ENCODE measurements at places on chromosomes 1 and 21.

DNA sequence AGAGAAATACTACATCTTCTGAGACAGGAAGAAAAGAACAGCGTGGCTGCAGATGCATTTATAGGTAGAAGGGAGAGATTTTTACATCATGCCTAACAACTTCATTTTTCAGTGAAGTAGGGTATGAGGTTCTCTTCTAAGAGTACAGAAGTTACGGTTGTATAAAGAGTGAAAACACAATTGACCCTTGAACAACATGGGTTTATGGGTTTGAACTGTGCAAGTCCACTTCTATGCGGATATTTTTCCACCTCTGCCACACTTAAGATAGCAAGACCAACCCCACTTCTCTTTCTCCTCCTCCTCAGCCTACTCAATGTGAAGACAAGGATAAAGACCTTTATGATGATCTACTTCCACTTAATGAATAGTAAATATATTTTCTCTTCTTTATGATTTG, 64.5 kb downstream of the RPAP2 start:
- no peak for DNase-seq

DNA sequence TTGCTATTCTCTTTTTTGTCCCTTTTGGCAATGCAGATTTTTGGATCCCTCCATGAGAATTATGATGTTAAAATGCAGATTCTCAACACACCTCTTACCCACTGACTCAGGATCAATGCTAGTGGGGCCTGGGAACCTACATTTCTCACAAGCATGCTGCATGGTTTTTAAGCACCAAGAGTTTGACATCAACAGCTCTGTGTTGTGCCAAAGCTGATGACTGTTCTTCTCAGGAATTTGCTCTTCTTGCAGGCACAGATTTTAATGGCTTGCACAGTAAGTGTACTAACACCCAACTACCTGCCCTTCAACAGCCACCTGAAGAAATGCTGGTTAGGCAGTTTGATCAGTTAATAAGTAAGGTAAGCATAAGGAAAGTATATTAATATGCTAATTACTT, 468.7 kb downstream of the PTBP2 start:
- DNase-seq: no peak

GRCh38 chr1:116933606-116934515, 24.1 kb downstream of the PTGFRN start:
- no peak for DNase-seq

DNA sequence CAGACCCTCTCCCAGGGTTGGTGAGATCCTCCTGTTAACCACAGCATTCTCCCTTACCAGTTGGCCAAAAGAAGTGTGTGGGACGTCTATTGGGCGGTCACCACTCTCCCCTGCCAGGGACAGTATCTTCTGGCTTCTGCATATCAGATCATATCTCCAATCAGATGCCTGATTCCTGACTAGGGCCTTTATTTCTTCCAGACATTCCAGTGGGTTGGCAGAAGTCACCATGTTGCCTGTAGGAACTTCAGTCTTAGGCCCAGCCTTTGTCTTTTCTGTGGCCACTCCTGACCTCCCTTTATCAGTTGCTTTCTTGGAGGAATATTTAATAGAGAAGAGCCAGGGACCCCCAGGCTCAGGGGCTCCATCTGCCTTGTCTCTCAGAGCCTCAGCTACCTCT, 130.4 kb upstream of the F3 start:
- no peak for DNase-seq

GRCh38 chr1:101310506-101310905, 73.7 kb downstream of the S1PR1 start:
- DNase-seq: no peak

DNA sequence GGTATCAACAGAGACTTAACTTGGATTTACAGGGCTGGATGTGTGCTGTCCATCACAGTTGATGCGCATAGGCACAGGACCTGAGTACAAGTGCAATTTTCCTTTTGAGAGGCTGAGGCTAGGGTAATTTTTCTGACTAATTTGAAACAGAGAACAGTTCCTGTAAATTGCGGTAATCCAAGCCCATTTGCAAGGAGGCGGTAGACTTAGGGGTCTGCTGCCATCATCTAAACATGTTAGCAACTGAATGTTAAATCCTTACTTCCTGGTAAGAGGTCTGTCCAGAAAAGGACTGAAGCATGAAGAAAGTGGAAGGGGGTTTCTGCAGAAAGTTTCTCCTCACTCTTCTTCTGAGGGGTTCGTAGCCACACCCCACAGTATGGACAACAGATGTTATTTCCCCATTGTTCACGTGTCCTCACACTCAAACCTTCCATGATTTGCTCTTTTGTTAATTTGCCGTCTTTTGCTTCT, 23.7 kb upstream of the C1orf198 start:
- DNase-seq: no peak
